ENCODE measurements at places on chromosomes 7 and 10.

DNA sequence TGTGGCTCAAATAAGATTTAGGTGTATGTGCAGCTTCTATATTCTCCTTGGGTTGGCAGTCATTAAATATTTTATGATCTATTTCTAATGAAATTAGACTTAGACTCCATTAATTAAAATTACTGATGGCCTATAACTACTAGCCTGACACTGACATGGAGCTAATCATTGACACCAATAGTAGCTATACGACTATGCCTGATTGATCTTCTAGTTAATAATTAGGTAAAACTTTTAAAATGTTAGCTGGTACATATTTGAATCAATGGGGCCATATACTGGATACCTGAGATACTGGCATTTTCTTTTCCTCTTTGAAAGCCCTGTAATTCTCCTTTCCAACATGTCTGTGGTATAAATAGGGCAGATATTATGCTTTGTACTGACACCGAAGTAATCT, 14.4 kb downstream of the WEE2 start:
- no peak for DNase-seq

- DNase-seq: peak; percentile 24
Measured at GRCh38 chr7:74202841-74203556, 6.8 kb upstream of the LAT2 start.

DNA sequence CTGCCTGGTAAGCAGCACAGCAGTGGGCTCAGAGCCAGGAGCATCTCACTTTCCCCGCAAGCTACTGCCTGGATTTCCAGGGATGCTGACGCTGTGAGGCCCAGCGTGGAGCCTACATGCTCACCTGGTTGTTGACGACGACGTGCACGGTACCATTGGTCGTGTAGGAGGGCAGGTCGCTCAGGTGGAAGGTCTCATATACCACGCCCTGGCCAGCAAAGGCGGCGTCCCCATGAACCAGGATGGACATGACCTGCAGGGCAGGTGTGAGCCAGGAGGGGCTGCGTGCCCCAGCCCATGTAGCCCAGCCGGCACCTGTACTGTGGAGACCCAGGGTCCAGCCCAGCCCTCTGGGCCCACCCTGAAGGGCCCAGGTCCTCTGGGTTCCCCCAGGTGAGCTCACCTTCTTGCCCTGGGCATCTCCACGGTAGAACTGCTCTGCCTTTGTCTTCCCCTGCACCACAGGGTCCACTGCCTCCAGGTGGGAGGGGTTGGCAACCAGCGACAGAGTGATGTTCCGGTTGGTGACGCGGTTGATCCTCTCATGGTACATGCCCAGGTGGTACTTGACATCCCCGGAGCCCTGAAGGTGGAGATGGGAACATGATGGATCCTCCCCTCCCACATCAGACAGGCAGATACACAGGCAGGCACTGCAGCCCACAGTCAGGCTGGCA, 15.4 kb downstream of the OGDHL start:
- DNase-seq: no peak

- no peak for DNase-seq
Measured at GRCh38 chr10:100575585-100576281, 40.0 kb downstream of the HIF1AN start.

DNA sequence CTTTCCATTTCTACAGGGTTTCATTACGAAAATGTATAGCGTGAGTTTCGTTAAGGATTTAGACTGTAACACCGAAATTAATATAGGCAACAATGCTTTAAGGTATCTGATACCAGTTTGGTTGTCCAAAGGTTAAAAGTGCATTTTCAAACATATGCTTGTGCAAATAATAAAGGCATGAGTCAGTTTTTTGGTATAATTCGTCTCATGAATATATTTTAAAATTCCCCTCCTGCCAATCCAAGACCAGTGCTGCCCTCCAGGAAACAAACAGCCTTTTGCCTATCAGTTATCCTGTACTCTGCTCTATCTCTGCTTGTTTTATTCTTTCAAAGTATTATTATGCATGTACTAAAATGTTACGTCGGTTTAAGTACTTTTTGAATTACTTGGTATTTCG, 2.0 kb downstream of the LCOR start:
- DNase-seq: no peak

DNA sequence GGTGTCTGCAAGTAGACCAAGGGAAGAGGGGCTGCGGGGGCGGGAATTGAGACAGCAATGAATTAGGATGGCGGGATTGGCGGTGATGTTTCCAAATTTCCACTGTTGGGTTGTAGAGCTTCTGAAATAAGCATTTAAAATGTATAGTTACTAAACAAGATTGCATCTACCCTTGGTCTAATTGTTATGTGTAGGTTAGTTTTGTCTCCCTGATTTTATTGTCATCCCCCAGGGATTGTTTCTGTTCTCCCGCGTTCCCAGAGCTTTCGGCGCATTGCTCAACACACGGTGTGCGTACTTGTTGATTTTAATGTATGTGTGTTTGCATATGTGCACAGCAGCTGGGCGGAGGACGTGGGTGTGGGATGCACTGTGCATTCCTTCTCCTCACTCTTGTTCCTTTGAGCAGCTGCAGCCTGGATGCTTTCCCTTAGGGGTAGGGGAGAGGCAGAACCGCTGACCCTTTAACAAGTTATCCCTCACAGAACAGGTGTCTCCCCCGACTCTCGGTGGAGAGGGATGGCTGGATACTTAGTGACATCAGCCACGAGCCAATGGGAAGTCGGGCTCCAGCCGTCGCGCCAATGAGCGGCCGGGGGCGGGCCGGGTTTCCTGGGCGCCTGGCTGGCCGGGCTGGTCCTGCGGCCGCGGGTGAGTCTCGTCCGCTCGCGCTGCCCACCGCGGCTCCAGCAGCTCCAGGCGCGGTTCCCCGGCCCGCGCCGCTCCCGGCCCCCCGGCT, at the start of gene TSPAN33:
TSS of gene TSPAN33 (plus strand) at position 613 of the 739 bp plus-strand sequence. CDS start 274 bp downstream, outside the sequence.
- DNase-seq: peak; percentile 63

DNA sequence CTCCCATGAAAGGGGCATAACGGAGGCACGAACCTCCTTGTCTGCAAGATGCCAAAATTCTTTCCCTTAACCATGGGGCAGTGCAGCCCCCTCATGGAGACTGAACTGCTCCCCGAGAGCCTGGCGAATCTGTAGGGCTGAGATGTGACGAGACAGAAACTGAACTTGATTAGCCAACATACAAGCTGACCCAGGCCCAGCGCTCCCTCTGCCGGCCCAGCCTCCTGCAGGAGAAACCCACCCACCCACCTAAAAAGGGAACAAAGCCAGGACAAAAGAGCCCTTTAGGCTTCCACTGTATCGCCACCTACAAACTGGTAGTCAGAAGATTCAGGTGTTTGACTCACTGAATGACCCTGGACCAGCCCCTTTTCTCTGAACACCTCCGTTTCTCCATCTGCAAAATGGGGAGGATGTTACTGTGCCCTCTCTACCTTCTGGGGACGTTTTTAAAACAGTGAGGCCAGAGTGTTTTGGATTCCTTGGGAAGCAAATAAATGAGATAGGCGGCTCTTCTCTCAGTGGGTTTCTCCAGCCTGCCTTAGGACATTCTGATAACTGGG, 58.4 kb downstream of the C10orf105 start:
- DNase-seq: no peak

DNA sequence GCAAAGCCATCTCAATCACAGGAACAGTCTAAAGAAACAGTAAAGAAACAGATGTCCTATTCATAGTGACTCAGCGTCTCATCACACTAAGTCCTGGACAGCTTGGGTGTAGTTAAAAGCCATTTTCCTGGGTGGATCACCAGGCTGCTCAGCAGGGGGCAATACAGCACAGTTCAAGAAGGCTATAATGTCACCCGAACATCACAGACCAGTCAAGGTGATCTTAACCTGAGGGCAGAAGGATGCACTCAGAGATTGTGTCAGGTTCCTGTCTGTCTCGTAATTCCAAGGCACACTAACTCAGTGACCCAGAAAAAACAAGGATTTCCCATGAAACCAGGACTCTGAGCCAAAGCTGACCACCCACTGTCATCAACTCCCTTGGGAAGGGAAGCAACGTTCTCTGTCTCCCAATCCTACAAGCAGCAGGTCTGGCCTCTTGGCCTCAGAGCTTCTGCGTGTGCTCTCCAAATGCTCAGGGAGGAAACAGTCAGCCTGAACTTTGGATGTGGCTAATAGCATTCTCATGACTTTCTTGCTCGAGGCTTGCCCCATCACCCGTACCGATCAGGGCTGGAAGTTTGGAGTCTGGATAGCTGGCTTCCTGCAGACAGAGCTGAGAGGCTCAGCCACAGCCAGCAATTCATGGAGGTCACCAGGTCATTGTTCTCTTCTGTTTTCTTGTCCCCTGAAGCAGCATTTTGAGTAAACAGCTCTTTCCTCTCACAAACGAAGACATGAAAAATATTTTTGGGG, 90.4 kb upstream of the FAM171A1 start:
- DNase-seq: no peak

DNA sequence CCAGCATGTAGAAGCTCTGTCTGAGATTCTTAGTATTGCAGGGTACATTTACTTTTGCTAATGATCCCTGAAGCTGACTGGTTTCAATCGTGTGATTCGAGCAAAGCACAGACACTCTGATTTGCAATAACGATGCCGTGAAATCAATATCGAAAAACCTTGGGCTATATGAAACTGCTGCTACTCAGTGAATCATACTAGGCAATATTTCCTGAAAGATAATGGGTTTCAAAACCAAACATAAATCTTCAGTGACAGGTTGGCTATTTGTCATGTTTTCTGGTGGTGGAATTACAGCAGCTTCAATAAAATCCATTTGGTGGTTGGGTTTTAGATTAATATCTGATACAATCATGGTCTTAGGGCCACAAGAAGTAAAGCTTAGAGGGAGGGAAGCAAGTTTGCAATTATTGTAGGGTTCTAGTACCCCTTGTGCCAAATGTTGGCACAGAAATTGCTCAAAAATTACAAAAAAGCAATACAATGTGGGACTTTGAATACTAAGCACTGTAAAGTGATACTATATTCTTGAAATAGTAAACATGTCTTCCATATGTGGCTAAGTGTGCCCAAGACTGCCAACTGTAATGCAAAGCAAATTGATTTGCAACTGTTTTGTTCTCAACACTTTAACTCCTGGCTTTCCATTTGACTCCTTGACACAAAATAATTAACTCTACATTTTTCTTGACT, 112.4 kb upstream of the JAZF1 start:
- no peak for DNase-seq

All from CD4-positive, alpha-beta T cell treated with Interleukin-6 for 4 hours (primary cell).